CD8-positive, alpha-beta memory T cell (primary cell): ENCODE measurements at places on chromosomes 11 and 22.

DNA sequence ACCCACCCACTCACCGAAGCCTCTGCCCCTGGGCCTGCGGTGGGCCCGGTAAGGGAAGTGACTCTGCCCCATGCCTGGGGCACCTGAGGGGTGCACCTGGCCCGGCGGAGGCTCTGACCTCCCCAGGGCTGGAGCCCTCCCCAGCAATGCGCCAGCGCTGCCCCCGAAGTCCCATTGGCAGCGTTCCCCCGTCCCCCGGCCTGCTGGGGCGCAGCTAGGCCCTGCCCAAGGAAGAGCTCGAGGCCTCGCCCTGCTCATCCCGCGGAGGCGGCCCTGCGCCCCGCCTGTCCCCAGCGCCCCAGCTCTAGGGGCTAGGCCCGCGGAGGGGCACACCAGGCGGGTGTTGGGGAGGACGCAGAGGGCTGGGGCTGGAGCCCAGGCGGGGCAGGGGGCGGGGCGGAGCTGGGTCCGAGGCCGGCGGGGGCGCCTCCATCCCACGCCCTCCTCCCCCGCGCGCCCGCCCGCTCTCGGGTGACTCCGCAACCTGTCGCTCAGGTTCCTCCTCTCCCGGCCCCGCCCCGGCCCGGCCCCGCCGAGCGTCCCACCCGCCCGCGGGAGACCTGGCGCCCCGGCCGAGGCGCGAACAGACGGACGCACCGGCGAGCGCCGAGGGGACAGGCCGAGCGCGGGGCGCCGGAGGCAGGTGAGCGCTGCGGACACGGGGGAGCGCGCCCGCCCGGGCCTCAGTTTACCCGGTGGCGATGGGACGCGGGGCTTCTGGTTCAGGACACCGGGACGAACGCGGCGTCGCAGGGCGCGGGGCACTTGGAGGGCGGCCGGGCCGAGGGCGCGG lies at the start of gene EPS8L2:
Gene EPS8L2 (plus strand): TSS at position 586 of the 793 bp plus-strand sequence. CDS start 3,177 bp downstream, outside the sequence.
- DNase-seq = no peak

DNA sequence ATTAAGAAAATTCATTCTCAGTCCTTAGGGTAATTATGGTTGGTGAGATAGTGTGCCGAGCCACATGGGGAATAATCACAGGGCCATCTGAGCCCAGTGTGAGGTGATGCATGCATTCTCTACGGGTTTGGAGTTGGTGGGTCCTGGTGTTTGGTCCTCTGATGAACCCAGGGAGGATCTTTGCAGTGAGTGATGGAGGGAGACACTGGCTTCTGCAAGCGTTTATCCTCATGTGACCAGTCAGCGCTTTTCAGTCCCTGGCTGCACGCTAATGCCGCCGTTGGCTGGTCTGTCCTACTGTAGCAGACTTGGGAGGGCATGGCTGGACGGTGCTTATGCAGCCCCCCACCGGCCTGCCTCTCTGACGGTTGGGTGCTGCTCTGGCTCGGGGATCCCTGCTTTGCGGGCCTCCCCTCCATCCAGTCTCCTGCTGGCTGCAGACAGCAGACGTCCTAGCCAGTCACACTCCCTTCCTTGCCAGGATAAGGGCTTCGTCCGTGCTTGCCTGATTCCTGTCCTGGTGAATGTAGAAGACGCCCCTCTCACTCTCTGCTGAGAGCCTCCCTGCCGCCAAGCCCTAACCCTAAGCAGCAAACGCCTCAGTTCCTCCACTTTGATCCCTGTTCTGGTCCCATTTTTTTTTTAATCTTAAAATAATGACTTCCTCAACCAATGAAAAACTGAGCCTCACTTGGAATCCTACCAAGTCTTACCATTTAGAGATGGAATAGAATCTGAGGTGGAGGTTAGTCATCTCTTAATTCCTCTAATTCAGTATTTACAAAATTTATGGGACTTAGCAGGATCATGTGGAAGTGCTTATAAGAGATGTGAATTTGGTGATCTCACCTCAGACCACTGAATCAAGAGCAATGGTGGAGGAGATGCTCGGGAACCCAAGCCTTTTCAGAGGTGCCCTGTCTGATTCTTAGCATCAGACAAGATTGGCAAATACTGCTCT lies 143.7 kb upstream of the SORL1-AS1 start:
- no peak for DNase-seq

GRCh38 chr11:67349036-67349435 lies 4.3 kb downstream of the POLD4 start:
- no peak for DNase-seq

DNA sequence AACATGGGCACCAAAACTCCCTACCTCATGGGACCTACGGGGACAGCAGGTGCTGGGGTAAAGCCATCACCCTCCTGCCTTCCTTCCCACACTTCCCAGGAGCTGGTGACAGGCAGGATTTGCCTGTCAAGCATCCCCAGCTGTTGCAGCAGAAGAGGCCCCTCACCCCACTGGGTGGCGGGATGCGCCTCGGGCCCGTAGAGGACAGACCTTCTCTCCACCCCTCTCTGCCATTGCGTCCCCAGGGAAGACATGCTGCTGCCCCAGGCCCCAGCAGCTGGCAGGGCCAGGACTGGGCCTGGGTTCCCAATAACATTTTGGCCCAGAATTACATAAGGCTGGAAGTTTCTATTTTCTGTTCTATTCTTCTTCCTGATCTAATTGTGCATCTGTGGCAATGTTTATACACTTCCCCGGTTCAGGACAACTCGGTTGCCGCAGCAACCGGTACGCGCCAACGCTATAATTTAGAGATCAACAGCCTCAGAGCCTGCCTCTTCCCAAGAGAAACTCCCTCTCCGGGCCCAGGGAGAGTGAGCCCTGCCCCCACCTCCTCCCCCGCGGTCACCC lies 25.4 kb downstream of the KCNJ4 start:
- no peak for DNase-seq

DNA sequence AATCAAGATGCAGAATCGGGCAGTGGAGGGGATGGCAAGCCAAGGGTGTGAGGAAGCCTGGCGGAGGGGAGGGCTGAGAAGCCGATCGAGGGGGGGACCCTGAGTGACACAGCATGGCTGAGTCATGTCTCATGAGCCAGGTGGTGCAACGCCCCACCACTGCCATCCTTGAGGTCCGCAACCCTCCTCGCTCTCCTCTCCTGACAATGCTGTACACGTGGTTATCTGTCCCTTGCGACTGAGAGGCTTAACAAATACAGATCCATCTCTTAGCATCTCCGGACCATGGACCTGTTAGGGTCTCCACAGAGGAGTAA lies 14.2 kb downstream of the SLC22A12 start:
- no peak for DNase-seq

- DNase-seq = no peak
Observed at GRCh38 chr11:20511982-20512381, 87.4 kb upstream of the SLC6A5 start.

GRCh38 chr11:4433856-4434255 lies 15.2 kb upstream of the OR52K2 start:
- no peak for DNase-seq

DNA sequence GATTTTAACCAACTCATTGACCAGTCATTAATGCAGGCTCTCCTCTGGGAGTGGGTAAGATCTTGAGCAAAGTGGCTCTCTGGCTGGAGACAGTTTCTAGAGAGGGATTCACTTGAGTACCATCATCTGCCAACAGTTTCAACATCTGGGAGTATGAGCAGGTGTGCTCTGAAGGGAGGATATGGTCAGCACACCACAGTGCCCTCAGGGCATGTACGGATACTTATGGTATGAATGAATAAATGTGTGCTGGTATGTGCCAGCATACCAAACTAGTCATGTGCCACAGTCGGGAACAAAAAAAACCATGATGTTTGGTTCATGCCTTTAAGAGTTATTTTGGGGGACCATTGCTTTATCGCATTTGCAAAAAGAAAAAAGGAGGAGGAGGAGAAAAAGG lies 1197.5 kb upstream of the TENM4 start:
- no peak for DNase-seq

DNA sequence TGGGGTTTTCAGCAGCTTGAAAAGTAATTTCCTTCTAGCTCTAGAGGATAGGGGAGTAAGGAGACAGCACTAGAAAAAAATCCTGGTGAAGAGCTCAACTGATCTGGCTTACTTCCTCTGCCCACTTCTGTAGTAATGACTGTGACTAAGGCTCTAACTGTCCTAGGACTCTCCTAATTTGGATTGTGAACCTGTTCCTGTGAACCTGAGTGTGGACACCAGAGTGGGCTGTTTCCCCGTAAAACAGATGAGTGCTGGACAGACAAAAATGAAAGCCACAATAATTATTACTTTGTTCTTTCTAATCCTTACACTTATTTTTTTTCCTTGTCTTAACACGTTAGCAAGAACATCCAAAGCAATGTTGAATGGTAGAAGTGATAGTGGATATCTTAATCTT lies 154.1 kb downstream of the AASDHPPT start:
- no peak for DNase-seq

- DNase-seq = no peak
Observed at GRCh38 chr11:24617856-24618255, 121.0 kb downstream of the LUZP2 start.

GRCh38 chr11:99973993-99974392 lies 713.1 kb upstream of the ARHGAP42 start:
- DNase-seq = no peak

DNA sequence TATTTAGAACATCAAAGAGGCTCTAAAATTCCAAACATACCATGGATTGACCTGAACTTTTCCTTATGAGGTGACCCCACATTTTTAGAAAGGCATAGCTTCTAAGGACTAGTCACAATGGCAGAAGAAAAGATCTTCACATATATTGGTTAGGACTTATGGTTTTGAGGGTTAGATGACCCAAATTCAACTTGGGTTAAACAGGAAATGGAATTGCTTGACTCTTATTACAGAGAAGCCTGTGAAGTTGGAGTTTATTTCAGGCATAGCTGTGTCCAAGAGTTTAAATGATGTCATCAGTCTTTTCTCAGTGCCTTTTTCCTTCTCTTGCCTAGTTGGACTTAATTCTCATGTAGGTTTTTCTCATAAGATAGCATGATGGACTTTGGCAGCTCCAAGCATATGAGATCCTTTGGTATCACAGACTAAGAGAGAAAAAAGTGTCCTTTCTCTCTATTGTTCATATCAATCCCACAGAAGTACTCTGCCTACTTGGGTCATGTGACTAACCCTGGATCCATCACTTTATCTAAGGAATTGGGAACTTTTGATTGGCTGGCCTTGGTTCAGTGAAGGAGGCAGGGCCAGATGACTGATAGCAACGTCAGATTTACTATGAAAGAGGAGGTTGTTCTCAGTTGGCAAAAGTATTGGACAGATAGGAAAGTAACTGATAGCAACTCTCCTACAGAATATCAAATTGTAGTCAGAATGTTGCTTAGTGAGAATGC lies 17.3 kb upstream of the RAG1 start:
- no peak for DNase-seq

- DNase-seq = no peak
Observed at GRCh38 chr11:17921659-17922415, 91.0 kb downstream of the SERGEF start.

GRCh38 chr11:4606231-4607015 lies 1.6 kb downstream of the TRIM68 start:
- no peak for DNase-seq

DNA sequence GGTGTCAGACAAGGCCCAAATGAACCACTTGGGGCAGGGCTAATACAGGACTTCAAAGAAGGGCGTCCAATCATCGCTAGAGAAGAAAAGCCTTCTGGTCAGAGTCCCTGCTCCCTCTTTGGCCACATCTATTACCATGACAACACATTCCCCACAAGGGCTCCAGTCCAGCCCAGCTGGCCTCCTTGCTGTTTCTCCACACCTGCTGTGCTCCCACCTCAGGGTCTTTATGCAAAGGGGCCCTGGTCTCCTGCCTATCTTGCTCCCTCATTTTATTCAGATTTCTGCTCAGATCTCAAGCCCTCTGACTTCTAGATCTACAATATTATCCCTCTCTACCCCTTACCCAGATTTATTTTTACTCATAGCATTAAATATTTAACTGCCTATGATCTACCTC lies 58.0 kb upstream of the KIRREL3 start:
- DNase-seq = no peak

DNA sequence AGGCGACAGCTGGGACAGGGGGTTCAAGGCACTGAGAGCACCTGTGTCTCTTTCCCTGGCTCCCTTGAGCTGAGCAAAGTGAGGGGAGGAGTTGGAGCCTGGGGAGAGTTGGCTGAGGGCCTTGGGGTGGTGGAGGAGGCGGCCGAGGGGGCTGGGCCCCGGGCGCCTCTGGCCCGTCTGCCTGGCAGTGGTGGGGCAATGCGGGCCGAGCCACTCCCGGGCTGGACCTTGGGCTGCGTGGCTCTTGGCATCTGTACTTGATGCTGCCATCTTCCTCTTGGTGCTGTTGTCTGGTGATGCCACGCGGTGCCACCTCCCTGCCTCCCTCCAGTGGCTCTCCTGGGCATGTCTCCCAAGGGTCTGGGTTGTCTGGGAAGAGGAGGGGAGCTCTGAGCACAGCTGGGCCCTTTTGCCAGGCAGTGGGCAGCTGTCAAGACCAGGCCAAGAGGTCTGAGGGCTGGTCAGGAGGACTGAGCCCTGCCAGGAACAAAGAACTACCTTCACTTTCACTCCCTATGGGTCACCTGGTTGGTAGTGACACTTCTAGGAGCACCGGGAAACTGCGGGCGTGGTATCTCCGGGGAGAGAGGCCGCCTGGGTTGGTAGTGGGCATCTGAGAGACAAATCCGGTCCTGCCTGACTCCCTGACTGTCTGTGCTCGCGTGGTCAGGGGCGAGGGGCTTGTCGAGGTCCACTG lies 1.3 kb downstream of the GRIK4 start:
- DNase-seq = no peak

- no peak for DNase-seq
Observed at GRCh38 chr11:84249344-84250135, 963.4 kb upstream of the CCDC90B start.

DNA sequence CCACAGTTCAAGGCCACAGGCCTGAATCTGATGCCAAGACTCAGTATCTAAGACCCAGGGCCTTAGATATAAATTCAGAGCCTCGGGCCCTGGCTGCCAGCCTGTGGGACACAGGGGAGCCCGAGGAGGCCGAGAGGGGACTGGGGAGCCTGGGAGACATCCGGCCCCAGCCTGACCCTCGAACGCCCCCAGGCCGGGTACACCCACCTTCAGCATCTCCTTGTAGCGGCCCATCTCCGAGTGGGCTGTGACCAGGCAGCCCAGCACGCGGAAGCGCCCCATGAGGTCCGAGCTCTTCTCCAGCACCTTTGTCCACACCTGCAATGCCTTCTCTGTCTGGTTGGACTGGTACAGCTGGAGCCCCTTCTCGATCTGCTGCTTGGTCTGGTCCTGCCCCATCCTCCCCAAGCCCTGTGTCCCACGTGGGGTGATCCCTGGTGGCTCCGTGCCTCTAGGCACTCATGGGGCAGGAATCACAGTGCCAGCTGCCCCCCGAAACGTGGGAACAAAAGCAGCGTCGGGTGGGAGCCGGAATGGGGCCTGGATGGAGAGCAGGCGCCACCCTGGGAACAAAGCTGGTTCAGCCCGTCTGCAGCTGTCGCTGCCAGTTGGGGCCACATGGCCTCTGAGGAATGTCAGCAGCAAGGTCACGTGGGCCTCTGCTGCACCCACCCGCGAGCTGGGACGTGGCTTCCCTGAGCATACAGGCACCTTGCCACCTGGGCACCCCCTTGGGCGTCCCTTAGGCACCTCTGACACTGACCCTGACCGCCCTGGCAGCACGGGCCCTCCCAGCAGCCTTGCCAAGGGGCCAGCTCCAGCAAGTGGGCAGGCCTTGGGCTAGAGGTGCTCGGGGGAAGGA lies at the start of gene RAPSN:
Gene RAPSN (minus strand): TSS at position 571 of the 862 bp plus-strand sequence. CDS start 172 bp downstream, at position 399.
- no peak for DNase-seq
